ENCODE measurements at places on chromosomes 7 and 10.

GRCh38 chr7:1741246-1741645 is 71.2 kb downstream of the ELFN1 start:
- no peak for DNase-seq

- no peak for DNase-seq
Measured at GRCh38 chr7:29955799-29956486, 33.7 kb downstream of the SCRN1 start.

- DNase-seq: no peak
Measured at GRCh38 chr7:27210441-27211083, 10.7 kb upstream of the HOXA13 start.

GRCh38 chr10:17771017-17771416 is 19.0 kb downstream of the TMEM236 start:
- DNase-seq: no peak

DNA sequence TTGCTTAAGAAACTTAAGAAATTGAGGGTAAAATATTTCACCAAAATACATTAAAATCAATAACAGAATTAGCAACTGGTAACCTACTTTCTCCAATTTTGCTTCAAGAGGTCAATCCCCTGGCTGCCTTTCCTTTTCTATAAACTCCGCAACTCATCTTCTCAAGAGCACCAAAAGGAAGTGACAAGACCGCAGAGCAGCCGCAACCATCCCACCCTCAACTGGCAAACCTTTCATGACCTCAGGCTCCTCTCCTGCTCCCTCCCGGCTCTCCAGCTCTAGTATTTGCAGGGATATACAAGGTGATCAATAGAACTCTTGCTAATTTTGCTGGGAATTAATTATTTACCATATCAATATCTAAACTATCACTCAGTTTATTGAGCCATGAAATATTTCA is 88.9 kb downstream of the ATE1 start:
- DNase-seq: no peak

All from LNCaP clone FGC (cell line).